ENCODE measurements at places on chromosomes 2 and 18.

DNA sequence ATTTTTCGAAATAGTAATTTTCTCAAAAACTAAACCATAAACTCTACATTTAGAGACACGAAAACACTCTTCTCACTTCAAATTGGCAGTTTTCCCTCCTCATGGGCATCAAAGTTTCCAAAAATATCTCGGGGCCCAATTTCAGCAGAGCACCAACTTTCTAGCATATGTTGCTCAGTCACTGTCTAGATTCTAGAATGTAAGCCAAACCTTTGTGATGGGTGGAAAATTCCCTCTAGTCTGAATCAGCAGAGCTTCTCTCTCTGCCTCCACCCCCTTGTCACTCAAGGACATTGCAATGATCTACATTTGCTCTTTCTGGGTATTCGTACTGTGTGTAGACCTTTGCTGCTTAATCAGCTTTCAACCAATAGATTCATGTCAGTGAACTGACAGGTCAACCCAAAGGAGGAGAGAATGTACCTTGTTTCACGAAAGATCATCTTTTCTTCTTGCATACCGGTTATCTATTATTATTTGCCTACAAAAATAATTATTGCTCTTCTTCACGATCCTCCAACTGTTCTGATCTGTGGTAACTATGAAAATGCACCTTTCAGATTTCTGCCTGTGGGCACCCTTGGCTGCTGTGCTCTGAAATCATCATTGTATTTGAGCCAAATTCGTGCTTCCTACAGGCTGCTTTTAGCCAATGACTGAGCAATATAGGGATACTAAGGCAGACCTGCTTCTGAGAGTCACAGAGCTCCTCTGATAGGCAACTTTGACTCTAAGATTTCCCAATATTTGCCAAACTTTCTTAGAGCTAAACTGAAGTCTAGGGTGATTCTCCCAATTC, 38.7 kb upstream of the GLS start:
- no peak for DNase-seq
- H3K4me1 ChIP-seq: no peaks in the 10 kb centered on the region
- H3K4me3 ChIP-seq: no peak overlapping the region
- no peak overlapping the region for H3K27ac ChIP-seq
- H3K27me3 ChIP-seq: no peaks in the 10 kb centered on the region

- H3K4me3 ChIP-seq: no peak overlapping the region
- H3K27ac ChIP-seq: no peak overlapping the region
- no peak for DNase-seq
- peaks cover 66% of the 10 kb centered on the region for H3K27me3 ChIP-seq
Measured at GRCh38 chr2:176565641-176566323, 296.5 kb downstream of the MTX2 start.

DNA sequence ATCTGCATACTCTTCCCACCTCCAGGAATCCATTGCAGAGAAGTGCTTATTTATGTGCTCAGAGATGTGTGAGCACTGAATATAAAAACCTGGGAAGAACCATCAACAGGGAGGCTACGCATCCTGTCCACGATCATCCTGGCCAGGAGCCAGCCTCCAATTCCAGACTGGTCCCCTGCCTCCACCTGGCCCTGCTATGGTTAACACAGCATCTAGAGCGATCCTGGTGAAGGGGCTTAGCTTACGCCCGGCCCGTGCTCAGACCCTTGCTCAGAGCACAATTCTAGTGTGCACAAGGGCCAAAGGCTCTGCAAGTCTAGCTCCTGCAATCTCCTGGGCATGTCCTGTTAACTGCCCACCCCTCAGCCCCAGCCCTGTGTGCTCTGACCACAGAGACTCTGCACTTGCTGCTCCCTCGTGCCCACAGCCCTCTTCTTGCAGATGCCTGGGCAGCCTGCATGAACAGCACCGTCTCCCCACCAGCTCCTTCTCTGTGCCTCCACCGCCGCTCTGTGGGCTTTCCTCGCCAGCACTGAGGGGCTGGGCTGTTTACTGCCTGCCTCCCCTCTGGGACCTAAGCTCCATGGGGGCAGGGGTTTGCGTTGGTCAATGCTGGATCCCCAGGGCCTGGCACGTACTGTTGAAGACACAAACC, 6.5 kb downstream of the PER2 start:
- peaks cover 41% of the 10 kb centered on the region for H3K4me1 ChIP-seq
- H3K36me3 ChIP-seq: peaks cover 11% of the 10 kb centered on the region
- no peaks in the 10 kb centered on the region for H3K27me3 ChIP-seq
- no peak overlapping the region for H3K4me3 ChIP-seq

DNA sequence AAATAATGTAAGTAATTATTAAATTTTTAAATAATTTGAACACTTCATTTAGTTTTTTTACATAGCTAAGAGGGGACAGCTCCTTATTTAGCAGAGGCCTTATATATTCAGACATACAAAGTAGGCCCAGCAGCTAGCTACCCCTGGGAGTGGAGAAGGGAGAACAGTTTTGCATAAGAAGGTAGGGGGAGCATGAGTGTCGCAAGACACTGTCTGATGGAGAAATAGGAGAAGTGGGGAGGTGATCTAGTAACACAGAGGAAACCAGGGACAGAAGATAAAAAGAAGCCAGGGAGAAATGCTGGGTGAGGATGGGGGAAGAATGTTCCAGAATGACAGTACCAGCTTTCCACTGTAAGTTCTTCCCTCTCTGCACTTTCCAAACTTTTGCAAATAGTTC, 16.0 kb upstream of the RGPD4 start:
- H3K36me3 ChIP-seq: no peaks in the 10 kb centered on the region
- H3K4me1 ChIP-seq: no peaks in the 10 kb centered on the region

GRCh38 chr18:55236150-55236931, 277.1 kb upstream of the CCDC68 start:
- H3K4me1 ChIP-seq: no peaks in the 10 kb centered on the region
- H3K4me3 ChIP-seq: no peak overlapping the region
- DNase-seq: no peak

- no peaks in the 10 kb centered on the region for H3K27me3 ChIP-seq
- peaks cover 18% of the 10 kb centered on the region for H3K36me3 ChIP-seq
- peak overlapping the region; percentile 7 for H3K27ac ChIP-seq
- peaks cover 54% of the 10 kb centered on the region for H3K4me1 ChIP-seq
- DNase-seq: no peak
- no peak overlapping the region for H3K4me3 ChIP-seq
Measured at GRCh38 chr2:172448544-172449267, 21.3 kb downstream of the ITGA6 start.

GRCh38 chr2:79984476-79984875, 320.1 kb downstream of the LRRTM1 start:
- no peaks in the 10 kb centered on the region for H3K4me1 ChIP-seq
- no peak for DNase-seq
- H3K27me3 ChIP-seq: no peaks in the 10 kb centered on the region

- no peak overlapping the region for H3K4me3 ChIP-seq
- no peaks in the 10 kb centered on the region for H3K36me3 ChIP-seq
- no peak for DNase-seq
- no peaks in the 10 kb centered on the region for H3K4me1 ChIP-seq
- H3K27ac ChIP-seq: no peak overlapping the region
Measured at GRCh38 chr2:135030826-135031225, 16.4 kb downstream of the MAP3K19 start.

DNA sequence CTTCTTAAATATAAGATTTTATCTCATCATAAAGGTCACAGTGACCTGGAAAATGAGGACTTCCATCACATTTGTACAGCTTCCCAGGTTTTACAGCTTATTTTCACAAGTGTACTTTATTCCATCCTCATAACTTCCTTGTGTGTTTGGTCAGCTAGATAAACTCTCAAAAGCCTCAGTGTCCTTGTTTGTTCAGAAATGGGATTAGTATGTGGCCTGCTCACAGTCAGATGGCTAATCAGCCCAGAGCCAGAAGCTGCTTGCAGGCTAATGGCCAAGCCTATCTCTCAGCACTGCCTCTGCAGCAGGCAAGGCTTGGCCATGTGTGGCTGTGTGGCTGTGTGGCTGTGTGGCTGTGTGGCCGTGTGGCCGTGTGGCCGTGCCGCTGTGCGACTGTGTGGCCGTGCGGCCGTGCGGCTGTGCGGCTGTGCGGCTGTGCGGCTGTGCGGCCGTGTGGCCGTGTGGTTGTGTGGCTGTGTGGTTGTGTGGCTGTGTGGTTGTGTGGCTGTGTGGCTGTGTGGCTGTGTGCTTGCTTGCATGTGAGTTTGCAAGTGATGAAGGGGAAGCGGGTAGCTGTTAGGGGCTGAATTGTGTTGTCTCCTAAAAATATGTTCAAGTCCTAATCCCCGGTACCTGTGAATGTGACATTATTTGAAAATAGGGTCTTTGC, 233.0 kb upstream of the TNP1 start:
- H3K4me1 ChIP-seq: peaks cover 6% of the 10 kb centered on the region
- H3K27me3 ChIP-seq: peaks cover 17% of the 10 kb centered on the region
- H3K27ac ChIP-seq: no peak overlapping the region
- no peak overlapping the region for H3K4me3 ChIP-seq
- H3K36me3 ChIP-seq: no peaks in the 10 kb centered on the region
- DNase-seq: no peak

DNA sequence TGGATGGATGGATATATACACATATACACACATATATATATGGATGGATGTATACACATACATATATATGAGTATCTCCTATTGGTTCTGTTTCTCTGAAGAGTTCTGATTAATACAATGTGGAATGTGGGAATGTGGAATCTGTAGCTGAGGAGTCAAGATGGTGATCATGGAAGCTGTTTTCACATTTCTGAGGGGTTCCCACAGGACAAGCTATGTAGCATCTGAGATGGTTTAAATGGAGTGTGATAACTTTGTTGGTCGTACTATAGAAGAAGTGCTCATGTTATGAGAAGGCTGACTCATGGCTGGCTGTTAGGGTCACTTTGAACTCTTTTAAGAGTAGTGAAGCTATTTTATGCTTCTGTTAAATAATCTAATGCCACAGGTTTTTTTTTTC, 279.7 kb downstream of the MEIS1 start:
- H3K4me1 ChIP-seq: no peaks in the 10 kb centered on the region
- DNase-seq: no peak
- no peak overlapping the region for H3K27ac ChIP-seq
- no peaks in the 10 kb centered on the region for H3K36me3 ChIP-seq
- no peak overlapping the region for H3K4me3 ChIP-seq

- no peak overlapping the region for H3K4me3 ChIP-seq
- no peaks in the 10 kb centered on the region for H3K27me3 ChIP-seq
- no peak for DNase-seq
Measured at GRCh38 chr2:126344493-126344892, 311.5 kb upstream of the GYPC start.

GRCh38 chr2:126784045-126784444, 114.6 kb upstream of the TEX51 start:
- DNase-seq: no peak
- peaks cover 48% of the 10 kb centered on the region for H3K27me3 ChIP-seq
- no peaks in the 10 kb centered on the region for H3K36me3 ChIP-seq
- no peaks in the 10 kb centered on the region for H3K4me1 ChIP-seq

GRCh38 chr2:10989151-10989550, 77.4 kb downstream of the KCNF1 start:
- H3K36me3 ChIP-seq: peaks cover 5% of the 10 kb centered on the region
- H3K4me3 ChIP-seq: no peak overlapping the region
- DNase-seq: no peak

DNA sequence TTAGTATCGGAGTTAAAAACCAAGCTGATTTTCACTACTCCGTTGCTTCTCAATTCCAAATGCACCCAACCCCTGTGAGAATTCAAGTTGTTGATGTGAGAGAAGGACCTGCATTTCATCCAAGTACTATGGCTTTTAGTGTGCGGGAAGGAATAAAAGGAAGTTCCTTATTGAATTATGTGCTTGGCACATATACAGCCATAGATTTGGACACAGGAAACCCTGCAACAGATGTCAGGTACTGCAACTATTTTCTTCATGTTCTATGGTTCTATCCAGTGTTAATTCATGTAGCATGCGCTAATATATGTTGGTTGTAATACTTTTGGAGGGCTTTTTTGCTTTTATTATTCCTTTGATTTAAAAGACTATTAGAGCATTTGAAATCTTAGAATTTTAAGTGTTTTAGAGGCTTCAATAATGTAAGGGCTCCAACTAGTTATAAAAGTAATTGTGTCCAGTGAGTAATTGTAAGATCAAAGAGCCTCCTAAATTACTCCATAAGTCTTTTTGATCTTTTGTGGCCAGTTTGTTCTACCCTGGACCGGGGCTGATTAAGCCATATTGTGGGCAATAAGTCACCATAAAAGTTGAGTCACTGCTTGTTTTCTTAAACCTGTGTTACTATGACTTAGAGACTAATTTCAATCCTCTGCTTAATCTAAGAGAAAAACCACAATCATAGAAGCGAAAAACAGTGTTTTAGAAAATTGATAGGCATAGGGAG, 22.9 kb downstream of the DSG4 start:
- DNase-seq: no peak
- H3K27me3 ChIP-seq: no peaks in the 10 kb centered on the region
- no peak overlapping the region for H3K27ac ChIP-seq
- no peaks in the 10 kb centered on the region for H3K4me1 ChIP-seq
- H3K36me3 ChIP-seq: no peaks in the 10 kb centered on the region

DNA sequence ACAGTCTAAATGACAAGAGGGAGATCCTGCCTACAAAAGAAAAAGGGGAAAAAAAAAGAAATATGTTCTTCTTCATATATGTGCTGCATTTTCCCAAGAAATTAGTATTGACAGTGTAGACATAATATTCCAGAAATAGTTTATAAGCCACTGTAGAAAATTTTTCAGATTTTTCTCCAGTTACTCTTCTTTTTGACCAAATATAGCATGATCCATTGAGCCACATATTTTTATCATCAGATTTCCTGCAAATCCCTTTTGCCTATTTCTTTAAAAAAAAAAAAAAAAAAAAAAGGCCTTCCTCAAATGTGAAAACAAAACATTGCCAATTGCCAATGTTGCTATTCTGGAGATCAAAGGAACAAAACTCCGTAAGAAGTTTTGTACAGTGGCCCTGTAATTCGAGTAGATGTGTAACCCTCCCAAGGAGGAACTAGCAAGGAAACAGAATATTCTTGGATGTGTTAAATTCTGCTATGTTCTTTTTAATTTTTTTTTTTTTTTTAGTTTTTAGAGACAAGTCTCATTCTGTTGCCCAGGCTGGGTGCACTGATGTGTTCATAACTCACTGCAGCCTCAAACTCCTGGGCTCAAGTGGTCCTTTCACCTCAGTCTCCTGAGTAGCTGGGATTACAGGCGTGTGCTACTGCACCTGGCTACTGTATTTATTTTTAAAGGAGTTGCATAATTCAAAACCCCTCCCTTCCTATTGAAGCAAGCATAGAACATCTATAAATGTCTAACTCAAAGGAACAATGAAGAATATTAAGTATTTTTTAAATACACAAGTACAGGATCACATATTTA, 12.5 kb upstream of the CABYR start:
- H3K4me1 ChIP-seq: peaks cover 11% of the 10 kb centered on the region
- H3K27ac ChIP-seq: no peak overlapping the region
- DNase-seq: no peak
- H3K4me3 ChIP-seq: no peak overlapping the region
- H3K36me3 ChIP-seq: peaks cover 73% of the 10 kb centered on the region
- H3K27me3 ChIP-seq: no peaks in the 10 kb centered on the region
